ENCODE measurements at places on chromosomes 2 and 18.

GRCh38 chr2:109516445-109517117 lies 97.2 kb downstream of the SEPTIN10 start:
- peak; percentile 60 for DNase-seq

DNA sequence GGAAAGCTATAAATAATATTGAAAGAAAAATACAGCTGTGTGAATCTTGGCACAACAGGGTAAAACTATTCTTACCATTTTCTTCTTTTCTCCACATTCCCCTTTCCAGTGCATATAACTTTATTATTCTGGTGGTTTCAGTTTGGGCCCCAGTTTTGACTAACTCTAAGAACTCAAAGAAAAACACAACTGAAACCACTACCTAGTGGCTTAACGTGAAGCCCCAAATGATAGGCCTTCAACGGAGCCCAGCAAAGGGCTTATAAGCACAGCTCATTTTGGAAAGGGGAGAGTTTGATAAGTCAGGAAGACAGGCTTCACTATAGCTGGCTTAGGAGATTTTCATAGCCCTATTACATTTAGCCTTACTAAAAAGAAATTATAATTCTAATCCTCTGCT lies 62.4 kb downstream of the PPP1R1C start:
- no peak for DNase-seq

GRCh38 chr18:66761166-66761565 lies 157.3 kb upstream of the CDH19 start:
- no peak for DNase-seq

- DNase-seq: no peak
Measured at GRCh38 chr2:49165662-49166061, 11.3 kb upstream of the FSHR start.

- DNase-seq: no peak
Measured at GRCh38 chr2:9984871-9985480, 33.5 kb downstream of the GRHL1 start.

GRCh38 chr2:117359266-117359914 lies 455.1 kb upstream of the DDX18 start:
- DNase-seq: no peak

DNA sequence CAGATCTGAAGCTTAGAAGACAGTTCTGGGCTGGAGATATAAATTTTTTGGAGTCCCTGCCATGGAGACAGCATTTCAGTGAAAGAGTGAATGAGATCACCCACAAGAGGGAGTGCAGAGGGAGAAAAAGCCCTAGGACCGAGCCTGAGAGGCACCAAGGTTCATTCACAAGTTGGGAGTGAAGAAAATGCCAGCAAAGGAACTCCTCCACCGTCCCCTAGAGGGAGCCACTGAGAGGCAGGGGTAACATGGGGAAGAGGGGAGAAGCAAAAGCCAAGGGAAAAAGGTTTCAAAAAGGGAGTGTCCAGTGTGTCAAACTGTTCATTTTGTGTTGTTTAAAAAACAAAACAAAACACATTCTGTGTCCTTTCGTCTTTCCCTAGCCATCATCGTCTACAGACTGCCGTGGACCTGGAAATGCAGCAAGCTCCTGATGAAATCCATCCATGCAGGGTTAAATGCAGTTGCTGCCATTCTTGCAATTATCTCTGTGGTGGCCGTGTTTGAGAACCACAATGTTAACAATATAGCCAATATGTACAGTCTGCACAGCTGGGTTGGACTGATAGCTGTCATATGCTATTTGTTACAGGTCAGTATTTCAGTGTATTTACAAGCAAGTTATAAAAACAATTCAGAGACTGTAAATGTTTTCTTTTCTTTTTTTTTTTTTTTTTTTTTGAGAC lies 19.1 kb downstream of the CYBRD1 start:
- no peak for DNase-seq

DNA sequence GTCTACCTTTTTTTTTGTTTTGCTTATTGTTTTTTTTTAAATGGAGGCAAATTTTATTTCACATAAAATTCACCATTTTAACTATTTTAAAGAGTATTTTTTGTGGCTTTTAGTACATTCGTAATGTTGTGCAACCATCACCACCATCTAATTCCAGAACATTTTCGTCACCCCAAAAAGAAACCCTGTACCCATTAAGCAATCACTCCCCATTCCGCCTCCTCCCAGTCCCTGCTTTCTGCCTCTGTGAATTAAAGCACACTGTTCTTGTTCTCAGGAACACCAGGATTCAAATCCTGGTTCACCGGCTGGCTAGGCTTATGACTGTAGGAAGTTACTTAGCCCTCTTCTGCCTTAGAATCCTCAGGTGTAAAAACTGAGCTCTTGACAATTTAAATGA lies 36.9 kb upstream of the EPAS1 start:
- DNase-seq: no peak

GRCh38 chr2:120439067-120439368 lies 93.1 kb downstream of the INHBB start:
- DNase-seq: no peak

- DNase-seq: peak; percentile 67
Measured at GRCh38 chr2:37877457-37878315, 47.4 kb upstream of the RMDN2 start.

DNA sequence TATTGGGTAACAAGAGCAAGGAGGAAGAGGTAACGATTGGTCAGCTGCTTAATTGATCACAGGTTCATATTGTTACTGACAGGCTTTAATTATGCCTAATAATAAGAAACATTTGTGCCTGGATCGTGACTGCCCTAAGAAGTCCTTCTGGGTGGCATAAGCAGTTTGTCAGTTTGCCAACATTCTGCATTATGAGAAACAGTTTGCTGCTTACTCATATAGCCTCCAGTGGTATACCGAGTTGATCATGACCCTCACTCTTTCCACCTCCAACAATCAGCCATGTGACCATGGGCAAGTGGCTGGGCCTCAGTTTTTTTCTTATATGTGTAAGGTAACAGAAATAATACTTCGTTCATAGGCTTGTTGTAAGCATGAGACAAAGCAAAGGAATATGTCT lies 96.6 kb upstream of the CABLES1 start:
- DNase-seq: no peak

- DNase-seq: peak; percentile 20
Measured at GRCh38 chr2:219269362-219270054, 9.7 kb upstream of the DNAJB2 start.

GRCh38 chr2:64698668-64699444 lies 45.1 kb upstream of the SERTAD2 start:
- no peak for DNase-seq

- DNase-seq: no peak
Measured at GRCh38 chr18:46528037-46528436, 129.0 kb downstream of the LOXHD1 start.
